GM13977 (cell line): ENCODE measurements at places on chromosomes 5 and 9.

GRCh38 chr9:131167146-131167692 lies 41.8 kb downstream of the NUP214 start:
- DNase-seq: no peak

GRCh38 chr9:34541540-34541939 lies 18.8 kb upstream of the ENHO start:
- DNase-seq: no peak

DNA sequence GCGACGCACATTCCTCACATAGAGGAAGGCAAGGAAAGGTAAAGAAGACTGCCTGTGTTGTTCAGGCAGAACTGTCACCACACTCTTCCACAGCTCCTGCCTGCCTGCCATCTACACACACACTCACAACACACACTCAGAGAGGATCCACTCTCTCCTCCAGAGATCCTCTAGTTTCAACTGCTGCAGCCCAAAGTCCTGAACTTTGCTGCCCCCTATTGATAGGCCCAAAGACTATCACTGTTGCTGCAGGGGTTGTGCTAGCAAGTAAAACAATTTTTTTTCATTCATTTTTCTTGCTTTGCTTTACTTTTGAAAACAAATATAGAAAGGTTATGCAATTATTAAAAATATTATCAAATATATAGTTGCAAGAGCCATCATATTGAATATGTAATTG lies 5.9 kb upstream of the CFAP90 start:
- DNase-seq: peak; percentile 27

GRCh38 chr5:150246429-150246828 lies 43.1 kb downstream of the CAMK2A start:
- DNase-seq: no peak

- DNase-seq: peak; percentile 0
These were observed 26.4 kb upstream of the REEP5 start for GRCh38 chr5:112948458-112948857.

GRCh38 chr5:14184725-14185124 lies 41.6 kb downstream of the TRIO start:
- DNase-seq: no peak

- DNase-seq: no peak
These were observed 123.5 kb upstream of the SLCO6A1 start for GRCh38 chr5:102622262-102622661.

- DNase-seq: peak; percentile 27
These were observed 27.8 kb downstream of the PRLR start for GRCh38 chr5:35202319-35203111.

DNA sequence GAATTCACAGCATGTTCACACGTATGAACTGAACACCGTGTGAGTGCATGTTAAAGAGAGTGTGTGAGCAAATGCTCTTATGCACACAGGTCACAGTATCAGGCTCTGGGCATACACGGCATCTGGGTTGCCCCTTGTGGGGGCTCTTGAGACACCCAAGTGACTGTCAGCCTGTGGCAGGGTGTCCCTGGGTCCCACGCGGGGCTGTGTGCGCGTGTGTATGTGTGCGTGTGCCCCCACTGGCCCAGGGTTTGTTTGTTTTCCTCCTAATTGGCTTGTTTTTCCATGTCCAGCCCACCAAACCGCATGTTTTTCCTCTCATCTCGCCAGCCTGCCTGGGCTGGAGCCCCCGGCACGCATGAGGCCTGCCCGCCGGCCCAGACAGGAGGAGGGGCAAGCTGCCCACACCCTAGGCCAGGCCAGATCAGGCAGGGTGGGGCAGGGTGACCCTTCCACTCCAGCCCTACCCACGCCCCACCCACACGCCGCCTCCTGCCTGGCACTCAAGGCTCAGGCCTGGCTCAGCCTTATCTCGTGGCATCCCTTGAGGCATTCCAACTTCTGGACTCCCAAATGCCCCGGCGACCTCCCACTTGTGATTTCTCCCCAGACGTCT lies 28.8 kb downstream of the CNTFR start:
- DNase-seq: no peak

GRCh38 chr5:36491856-36492255 lies 114.5 kb upstream of the SLC1A3 start:
- DNase-seq: no peak

DNA sequence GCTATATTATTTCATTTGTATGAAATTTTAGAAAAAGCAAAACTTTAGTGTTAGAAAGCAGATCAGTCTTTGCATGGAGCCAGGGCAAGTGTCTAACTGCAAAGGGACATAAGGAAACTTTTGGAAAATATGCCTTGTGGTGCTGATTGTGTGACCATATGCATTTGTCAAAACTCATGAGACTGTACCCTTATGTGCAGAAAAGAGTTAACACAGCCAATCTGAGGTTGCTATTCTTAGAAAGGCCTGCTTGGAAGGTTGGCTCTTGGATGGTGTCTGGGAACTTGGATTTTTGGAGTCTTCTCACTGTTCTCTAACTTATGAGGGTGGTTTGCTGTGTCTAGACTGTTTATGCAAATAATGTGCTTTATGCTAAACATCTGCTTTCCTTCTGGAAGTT lies 76.6 kb downstream of the SNX18 start:
- DNase-seq: no peak

DNA sequence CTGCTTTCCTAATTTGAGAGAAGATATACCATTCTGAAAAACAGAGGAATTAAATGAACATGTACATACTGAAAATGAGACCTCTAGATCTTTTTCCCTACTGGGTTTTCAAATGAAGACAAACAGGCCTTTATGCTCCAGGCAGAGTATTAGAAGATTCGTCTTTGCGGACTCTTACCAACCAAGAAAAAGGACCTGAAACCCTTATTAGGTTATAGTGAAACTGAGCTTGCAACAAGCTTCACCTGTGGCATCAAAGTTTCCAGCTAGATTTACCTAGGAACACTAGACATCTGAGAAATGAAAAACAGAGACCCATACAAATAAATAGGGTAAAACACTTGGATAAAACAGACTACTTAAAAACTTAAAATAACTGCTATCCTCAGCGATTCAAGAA lies 46.3 kb downstream of the SMIM15 start:
- no peak for DNase-seq

DNA sequence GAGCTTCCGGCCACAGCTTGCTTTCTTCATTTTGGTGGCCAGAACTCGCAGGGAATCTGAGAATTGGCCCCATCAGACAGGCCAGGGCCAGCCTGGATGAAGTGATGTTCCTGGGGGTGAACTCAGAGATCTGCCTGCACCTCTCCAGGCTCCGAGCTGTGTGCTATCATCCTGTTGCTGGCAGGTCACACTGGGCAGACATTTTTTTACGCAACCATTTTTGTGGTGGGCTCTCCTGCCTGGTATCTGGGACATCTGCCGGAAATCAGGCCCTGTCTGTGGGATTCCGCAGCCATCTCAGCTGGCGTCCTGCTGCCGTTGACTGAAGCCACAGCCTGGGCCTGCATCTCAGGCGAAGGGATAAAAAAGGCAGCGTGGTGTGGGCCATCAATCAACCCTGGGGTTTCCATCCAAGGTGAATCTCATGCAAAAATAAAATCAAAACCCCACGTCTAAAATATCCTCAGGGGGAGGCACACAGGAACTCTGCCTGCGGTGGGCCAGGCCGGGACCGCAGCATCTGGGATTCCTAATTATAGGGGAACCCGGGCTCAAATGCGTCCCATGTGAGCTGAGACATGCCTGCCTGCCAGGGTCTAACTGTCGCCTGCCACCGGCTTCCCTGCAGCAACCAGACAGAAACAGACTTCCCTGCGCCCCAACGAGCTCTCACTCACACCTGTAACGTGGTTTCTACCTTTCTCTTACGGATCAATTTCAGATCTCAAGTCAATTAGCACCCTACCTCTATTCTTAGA lies 174.3 kb downstream of the SYK start:
- no peak for DNase-seq

DNA sequence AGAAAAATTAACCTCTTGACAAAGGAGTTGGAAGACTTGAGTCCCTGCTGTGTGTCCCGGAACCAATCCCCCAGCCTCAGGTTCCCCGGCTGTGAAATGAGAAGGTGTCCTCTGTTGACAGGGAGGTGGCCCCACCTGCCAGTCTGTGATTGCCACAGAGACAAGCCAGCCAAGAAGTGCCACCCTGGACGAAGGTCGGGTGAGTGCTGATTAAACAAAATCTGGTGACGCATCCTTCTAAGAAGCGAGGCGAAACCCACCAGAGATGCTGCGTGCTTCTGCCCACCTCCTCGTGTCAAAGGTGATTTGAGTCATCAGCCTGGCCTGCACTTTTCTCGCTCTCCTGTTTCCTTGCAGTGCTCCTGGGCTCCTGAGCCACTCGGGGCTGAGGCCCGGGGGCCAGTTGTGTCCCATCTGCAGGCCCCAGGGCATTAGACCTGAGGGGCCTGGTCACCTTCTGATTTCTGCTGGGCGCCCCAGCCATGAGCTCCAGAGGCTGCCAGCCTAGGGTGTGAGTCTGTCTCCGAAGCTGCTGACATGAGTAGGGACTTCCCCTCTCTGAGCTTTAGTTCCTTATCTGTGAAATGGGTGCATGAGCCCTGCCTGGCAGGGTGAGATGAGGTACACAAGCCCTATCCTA lies 28.7 kb downstream of the NEK6 start:
- peak; percentile 78 for DNase-seq

GRCh38 chr5:120388016-120388781 lies 75.9 kb upstream of the PRR16 start:
- no peak for DNase-seq

- no peak for DNase-seq
These were observed 1.6 kb upstream of the ASPN start for GRCh38 chr9:92483627-92484545.

- no peak for DNase-seq
These were observed 1.5 kb downstream of the FAM81B start for GRCh38 chr5:95392593-95393182.

- no peak for DNase-seq
These were observed 130.1 kb downstream of the C9orf50 start for GRCh38 chr9:129490583-129491486.

GRCh38 chr9:128706045-128706444 lies 3.7 kb downstream of the PKN3 start:
- no peak for DNase-seq

DNA sequence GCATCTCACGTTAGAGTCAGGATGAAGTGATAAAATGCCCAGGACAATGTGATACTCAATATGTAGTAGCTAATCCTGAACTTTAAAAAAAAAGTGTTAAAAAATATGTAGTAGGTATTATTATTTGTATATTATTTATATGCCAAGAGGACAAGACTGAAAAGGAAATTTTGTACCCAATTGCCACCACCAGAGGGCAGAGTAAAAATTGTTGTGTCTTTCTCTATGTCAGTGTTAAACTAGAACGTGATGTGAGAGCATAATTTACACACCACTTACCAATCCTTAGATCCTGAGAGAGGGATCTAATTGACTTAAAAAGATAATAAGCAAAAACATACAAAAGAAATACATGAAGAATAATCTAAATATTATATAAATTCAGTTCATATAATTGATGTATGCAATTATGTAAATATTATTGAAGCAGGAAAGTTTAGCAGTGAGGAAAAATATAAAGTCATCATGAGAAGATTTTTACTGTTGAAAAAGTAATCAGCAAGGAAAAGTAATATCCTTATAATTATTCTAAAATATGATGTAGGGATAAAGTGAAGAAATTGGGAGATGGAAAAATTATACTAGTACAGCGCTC lies 288.9 kb downstream of the RAB3C start:
- DNase-seq: peak; percentile 16

DNA sequence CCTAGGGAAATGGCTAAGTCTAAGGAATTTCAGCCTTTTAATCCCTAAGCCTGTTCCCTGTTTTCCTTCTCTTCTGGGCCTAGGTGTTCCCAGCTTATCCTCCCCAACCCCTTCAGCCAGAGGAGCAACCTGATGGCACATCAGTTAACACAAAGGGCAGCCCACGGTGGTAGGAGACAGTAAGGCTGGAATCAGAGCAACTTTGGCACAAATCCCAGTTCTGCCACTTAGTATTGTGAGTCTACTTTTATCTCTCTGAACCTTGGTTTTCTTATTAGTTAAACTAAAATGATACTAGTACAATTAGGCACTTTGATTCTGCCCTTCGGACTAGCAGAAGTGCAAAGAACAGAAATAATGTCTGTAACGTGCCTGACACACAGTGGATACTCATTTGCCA lies 246.8 kb downstream of the SAXO1 start:
- no peak for DNase-seq

DNA sequence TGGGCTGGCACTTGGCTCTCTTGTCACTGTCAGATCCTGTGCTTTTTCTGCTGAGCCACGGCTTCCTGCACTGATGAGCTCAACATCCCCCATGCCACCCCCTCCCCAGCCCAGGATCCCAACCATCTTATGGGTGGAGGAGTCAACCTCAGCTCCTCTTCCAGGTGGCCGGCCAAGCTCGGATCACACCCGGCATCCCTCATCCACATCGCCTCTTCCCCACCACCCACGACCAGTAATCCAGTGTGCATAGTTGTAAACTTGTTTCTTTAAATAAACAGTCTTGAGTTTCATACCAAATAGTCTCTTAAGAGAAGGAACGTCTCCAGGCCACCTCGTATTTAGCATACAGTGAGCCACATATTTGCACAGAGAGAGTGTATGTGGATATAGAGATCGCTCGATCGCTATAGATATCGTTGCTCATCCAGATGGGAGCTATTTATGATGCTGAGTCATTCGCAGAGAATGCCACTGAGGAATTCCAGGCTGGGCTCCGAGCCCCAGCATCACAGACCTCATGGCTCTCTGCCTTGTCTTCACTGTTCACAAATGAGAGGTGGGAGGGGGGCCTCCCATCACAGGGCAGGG lies 61.8 kb upstream of the CPLX2 start:
- no peak for DNase-seq

- DNase-seq: no peak
These were observed 40.7 kb downstream of the HRH2 start for GRCh38 chr5:175698401-175699115.

GRCh38 chr5:86152988-86153560 lies 464.7 kb upstream of the COX7C start:
- DNase-seq: no peak

- DNase-seq: no peak
These were observed 70.1 kb downstream of the GNAQ start for GRCh38 chr9:77961541-77961940.

GRCh38 chr9:126057121-126057825 lies 269.4 kb upstream of the MVB12B start:
- no peak for DNase-seq

DNA sequence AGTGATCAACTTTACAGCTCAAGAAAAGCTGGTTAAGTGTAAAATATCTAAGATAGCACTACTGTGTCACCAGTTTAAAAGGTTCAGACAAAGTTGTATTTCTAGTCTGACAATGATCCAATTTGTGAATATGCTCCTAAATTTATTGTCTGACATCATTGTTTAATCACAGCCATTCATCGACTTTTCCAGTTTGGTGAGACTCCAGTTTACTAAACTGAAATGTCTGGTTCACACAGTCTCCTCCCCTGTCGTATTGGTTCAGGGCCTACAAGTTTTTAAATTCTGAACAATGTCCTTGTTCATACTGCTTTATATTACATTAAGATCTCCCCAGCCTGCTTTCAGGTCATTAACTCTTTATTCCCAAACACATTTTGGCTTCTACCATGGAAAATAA lies 161.4 kb downstream of the CHSY3 start:
- no peak for DNase-seq

DNA sequence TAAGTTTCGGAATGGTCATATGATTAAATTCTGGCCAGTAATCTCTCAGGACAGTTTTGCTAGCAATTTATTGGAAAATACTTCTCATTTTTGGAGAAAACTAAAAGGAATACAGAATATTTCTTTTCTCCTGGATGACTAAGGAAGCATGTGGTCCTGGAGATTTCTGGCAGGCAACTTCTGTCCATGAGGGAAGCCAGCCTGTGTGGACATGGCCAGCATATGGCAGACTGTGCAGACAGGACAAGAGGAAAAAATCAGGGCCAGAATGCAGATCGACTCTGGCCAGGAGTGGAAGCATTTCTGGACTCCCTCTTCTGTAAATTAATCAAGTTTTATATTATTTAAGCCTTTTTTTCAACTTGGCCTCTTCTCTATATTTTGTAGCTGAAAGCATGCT lies 100.4 kb upstream of the CDH18 start:
- no peak for DNase-seq
